Hippocampal formation (tissue), 2 donors: ENCODE measurements at places on chromosomes 7 and 10.

- DNase-seq: no peak
These were observed 75.2 kb downstream of the CDH23 start for GRCh38 chr10:71471957-71472365.

DNA sequence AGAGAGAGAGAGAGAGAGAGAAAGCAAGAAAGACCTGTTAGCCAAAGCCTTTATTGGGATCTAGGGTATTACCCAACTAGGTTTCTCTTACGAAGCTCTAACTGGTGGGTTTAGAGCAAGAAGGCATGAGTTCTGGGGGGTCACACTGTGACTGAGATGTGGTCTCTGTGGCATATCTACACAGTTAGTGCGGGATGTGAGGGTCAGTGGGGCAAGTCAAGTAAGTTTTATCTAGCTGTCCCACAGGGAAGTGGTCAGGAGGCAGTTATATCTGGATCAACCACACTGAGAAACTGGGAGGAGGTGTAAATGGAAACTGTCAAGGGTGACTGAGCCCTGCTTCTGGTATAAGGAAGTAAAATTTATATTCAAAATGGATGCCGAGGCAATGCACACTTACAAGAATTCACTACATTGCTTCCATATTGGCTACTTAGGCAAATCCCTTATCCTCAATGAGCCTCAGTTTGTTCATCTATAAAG lies 331.6 kb upstream of the HPS1 start:
- DNase-seq: no peak

- no peak for DNase-seq
These were observed 6.2 kb upstream of the OTUD1 start for GRCh38 chr10:23432639-23433038.

GRCh38 chr10:124918191-124918830 lies 23.6 kb upstream of the ZRANB1 start:
- DNase-seq: no peak

GRCh38 chr7:35613150-35613549 lies 81.8 kb downstream of the HERPUD2 start:
- DNase-seq: no peak

- no peak for DNase-seq
These were observed 124.7 kb downstream of the ARID5B start for GRCh38 chr10:62025901-62026879.

DNA sequence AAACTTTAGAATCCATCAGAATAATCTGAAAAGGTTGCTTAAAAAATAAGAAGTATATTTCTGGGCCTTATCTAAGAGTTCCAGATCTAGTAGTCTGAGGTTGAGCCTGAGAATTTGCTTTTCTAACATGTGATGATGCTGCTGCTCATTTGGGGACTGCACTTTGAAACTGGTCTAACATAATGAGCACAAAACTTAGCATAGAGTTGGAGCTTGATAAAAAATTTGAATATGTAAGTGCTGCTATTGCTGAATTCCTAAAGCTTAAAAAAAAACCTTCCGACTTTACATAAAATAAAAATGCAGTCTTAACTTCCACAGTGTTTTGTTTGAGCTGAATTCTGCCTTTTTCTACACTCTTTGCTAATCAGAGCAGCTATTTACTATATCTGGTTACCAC lies 48.8 kb downstream of the GLCCI1 start:
- DNase-seq: no peak

- DNase-seq: no peak
These were observed 60.4 kb upstream of the NCAPG2 start for GRCh38 chr7:158765020-158765419.

DNA sequence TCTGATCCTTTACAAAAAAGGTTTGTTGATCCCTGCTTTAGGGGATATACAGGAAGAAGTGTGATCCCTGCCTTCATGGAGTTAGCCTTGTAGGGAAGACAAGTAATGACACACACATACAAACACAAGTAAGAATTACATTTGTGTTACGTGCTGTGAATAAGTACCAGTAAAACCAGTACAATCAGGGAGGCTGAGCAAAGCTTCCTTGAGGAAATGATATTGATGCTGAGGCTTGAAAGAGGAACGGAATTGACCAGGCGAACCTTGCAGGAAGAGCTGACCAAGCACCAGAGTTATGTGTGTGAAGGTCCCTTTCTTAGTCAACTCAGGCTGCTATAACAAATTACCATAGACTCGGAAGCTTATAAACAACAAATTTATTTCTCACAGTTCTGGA lies 83.6 kb upstream of the CACUL1 start:
- DNase-seq: no peak
